Kidney (tissue), 22 donors: ENCODE measurements at places on chromosomes 4 and X. TPM values are rescaled to one million over a fixed set of nuclear protein-coding genes. Genes with fewer than 3 reads are reported as not detected.

The PCSK1N gene
- 131 TPM for total RNA-seq

The LIMCH1 gene
- total RNA-seq = 83.9 TPM

The RPGR gene
- 23.0 TPM for total RNA-seq

- H3K4me3 ChIP-seq = no peak overlapping the region
- H3K27me3 ChIP-seq = no peaks in the 10 kb centered on the region
- no peaks in the 10 kb centered on the region for H3K4me1 ChIP-seq
- peak overlapping the region; percentile 15 for H3K27ac ChIP-seq
- H3K36me3 ChIP-seq = no peaks in the 10 kb centered on the region
Observed at GRCh38 chr4:176238157-176238610, 30.8 kb downstream of the ASB5 start.

DNA sequence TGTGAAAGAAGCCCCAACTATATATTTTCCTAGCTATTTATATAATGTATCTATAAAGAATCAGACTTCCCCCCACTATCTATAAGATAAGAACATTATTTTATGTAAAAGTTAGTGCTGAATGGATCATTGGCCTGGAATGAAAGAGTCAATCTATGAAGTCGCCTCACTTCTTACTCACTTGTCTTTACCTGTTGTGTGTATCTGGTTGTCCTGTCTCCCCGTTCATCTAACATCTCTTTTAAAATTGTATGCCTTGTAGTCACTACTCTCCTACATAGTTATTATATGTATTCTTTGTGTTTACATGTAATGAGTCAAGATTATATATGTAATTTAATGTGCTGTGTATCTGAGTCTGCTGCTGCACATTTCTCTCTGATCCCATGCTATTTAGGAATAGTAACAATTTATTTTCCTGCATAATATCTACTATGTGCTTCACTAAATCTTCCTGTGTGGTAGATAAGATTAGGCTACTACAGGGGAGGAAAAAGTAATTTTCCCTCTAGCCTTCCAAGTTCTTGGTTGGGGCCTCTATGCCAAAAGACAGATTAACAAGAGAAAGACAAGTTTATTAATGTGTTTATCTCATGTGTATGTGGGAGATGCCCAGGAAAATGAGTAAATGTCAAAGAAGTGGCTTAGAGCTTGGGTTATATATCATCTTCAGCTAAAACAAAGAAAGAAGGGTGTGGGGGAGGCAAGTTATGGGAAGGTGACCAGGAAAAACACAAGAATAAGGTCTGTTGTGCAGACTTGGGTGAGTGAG lies 77.6 kb upstream of the FRMPD4 start:
- no peak overlapping the region for H3K27ac ChIP-seq
- DNase-seq = no peak
- no peaks in the 10 kb centered on the region for H3K36me3 ChIP-seq
- no peaks in the 10 kb centered on the region for H3K27me3 ChIP-seq

DNA sequence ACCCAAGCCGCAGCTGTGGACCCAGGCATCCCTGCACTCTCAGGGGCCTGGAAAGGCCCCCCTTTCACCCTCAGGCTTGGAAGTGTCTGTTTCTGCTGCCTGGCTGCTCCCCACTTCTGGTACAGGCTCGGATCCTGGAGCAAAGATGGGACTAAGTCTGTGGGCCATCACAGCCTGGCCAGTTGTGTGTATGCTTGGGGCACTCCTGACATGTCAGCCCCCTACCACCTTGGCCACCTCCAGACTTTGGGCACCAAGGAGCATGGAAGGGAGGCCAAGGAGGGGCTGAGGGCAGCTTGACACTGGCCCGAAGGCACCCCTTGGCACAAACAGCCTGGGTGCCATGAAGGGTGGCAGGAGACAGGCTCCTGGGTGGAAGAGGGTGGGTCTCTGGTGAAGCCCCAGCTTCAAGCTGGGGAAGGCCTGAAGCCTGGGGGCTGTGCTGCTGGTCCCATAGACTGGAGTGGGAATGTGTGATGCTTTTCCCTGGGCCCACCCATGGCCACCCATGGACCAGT lies 799.4 kb upstream of the AGA start:
- no peak overlapping the region for H3K4me3 ChIP-seq
- no peaks in the 10 kb centered on the region for H3K36me3 ChIP-seq
- H3K27ac ChIP-seq = no peak overlapping the region
- no peaks in the 10 kb centered on the region for H3K4me1 ChIP-seq
- H3K27me3 ChIP-seq = no peaks in the 10 kb centered on the region
- no peak for DNase-seq

GRCh38 chr4:36067116-36067515 lies 177.2 kb downstream of the ARAP2 start:
- H3K36me3 ChIP-seq = no peaks in the 10 kb centered on the region
- no peaks in the 10 kb centered on the region for H3K27me3 ChIP-seq
- no peak overlapping the region for H3K27ac ChIP-seq
- no peak for DNase-seq
- H3K4me1 ChIP-seq = no peaks in the 10 kb centered on the region

GRCh38 chrX:22742174-22742573 lies 257.6 kb upstream of the DDX53 start:
- H3K4me1 ChIP-seq = no peaks in the 10 kb centered on the region
- no peaks in the 10 kb centered on the region for H3K36me3 ChIP-seq
- no peak overlapping the region for H3K4me3 ChIP-seq
- no peak overlapping the region for H3K27ac ChIP-seq

DNA sequence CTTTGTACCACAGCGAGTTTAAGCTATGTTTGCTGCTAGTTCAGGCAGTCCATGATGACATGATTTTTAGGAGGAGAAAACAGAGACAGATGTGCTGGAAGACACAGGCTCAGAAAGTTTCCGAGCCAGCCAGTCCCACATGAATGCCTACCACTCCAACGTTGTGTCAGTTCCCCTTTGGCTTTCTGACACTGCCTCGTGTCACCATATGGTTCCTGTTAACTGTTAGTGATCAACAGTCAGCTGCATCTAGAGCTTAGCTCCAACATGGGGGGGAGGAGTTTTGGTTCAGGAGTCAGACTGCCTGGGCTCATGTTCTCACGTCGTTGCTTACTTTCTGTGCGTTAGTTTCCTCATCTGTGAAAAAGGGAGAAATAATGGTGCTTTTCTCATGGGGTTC lies 343.7 kb downstream of the MID1IP1 start:
- no peaks in the 10 kb centered on the region for H3K36me3 ChIP-seq
- peaks cover 5% of the 10 kb centered on the region for H3K27me3 ChIP-seq
- H3K4me3 ChIP-seq = no peak overlapping the region
- no peak for DNase-seq
- no peaks in the 10 kb centered on the region for H3K4me1 ChIP-seq

GRCh38 chrX:39470588-39471407 lies 627.0 kb downstream of the BCOR start:
- H3K4me3 ChIP-seq = no peak overlapping the region
- no peaks in the 10 kb centered on the region for H3K27me3 ChIP-seq
- peak; percentile 79 for DNase-seq
- no peaks in the 10 kb centered on the region for H3K36me3 ChIP-seq

GRCh38 chr4:93698686-93699085 lies 129.9 kb upstream of the ATOH1 start:
- no peaks in the 10 kb centered on the region for H3K4me1 ChIP-seq
- DNase-seq = no peak
- no peaks in the 10 kb centered on the region for H3K36me3 ChIP-seq
- H3K27ac ChIP-seq = no peak overlapping the region
- no peak overlapping the region for H3K4me3 ChIP-seq
- no peaks in the 10 kb centered on the region for H3K27me3 ChIP-seq

DNA sequence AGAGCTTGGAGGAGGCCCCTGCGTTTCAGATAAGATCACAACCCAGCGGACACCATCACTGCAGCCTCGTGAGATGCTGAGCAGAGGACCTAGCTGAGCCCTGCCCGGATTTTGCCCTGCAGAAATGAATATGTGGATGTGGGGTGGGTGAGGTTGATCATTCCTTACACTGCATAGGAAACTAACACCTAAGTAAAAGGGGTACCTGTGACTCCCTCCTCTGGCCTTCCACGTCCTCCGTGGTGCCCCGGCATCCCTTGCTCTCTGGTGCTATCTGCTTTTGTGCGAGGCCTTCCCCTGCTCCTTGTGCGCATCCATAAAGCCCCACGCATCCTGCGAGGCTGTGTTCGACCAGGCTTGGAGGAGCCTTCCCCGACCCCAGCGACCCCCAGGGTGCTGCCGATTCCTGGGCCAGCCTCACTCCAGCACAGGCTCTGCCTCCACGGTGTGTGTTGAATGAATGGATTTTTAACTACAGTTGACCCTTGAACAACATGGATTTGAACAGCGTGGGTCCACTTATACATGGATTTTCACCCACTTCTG lies 25.6 kb upstream of the GPR78 start:
- H3K4me1 ChIP-seq = no peaks in the 10 kb centered on the region
- no peak for DNase-seq
- no peak overlapping the region for H3K4me3 ChIP-seq
